ENCODE measurements at places on chromosomes 6 and 20.
A peak's percentile ranks its signal among the peaks of the same experiment; 100 is the strongest.

DNA sequence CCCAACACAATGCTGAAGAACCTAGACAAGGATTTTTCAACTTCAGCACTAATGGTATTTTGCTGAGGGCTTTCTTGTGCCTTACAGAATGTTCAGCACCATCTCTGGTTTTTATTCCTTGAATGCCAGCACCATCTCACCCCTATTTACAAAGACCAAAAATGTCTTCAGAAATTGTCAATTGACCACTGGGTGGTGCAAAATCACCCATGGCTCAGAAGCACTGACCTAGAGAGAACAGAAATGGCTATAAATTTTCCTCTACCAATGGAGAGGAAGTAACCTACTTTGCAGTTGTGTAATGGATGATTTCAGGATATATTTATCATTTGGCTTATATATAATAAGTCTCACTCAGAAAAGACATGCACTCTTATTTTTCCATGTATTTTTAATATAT is 431.0 kb upstream of the IRAK1BP1 start:
- DNase-seq, result no peak

DNA sequence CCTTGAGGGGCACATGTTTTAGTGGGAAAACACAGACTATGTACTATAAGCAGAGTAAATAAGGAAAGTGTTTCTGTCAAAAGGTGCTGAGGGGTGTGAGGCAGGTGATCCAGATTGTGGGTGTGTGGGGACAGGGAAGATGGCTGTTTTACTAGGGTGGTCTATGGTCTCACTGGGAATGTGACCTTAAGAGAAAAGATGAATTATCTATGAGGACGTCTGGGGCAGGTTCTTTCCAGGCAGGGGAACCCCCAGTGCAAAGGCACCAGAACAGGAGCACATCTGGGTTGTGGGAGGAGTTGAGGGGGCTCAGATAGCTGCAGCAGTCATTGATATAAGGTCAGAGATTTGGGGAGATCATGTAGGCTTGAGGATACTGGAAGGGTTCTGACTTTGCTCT is 18.2 kb upstream of the POLR1H start:
- DNase-seq, result no peak

GRCh38 chr20:47476452-47476851 is 25.2 kb upstream of the NCOA3 start:
- no peak for DNase-seq

DNA sequence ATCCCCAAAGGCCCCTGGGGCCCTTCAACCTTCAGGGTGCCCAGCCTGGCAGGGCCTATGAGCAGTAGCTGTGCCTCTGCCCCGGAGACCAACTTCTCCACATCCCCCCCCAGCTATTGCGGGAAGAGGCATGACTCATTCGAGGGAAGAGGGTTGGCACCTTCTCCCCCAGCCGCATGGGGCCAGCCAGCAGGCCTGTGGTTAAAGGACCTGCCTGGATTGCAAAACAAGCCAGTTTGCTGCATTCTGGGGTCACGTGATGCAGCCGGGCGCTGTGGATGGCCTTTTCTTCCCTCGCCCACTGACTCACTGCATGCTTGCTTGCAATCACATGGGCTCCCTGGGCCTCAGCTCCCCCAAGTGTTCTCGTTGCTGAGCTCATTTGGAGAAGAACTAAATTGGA is 182.5 kb downstream of the MAFB start:
- DNase-seq, result peak; percentile 23

- no peak for DNase-seq
Observed at GRCh38 chr6:45438849-45439406, 61.2 kb upstream of the SUPT3H start.

DNA sequence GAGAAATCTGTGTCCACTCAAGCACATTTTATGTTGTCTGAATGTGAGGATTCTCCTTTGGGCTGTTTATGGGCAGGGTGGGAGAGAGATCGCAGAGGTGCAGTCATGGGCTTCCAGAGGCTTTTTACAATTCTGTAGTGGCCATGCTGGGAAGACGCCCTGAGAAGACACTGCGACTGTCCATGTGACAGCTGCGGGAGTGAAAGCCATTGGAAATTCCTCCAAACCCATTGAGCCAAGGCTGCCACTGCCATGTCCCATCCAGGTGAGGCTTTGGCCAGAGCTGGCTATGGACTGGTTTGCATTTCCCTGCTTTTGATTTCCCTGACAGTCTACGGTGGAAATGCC is 216.9 kb upstream of the ECI2 start:
- no peak for DNase-seq

- DNase-seq, result no peak
Observed at GRCh38 chr20:22430154-22430745, 154.1 kb downstream of the FOXA2 start.

- no peak for DNase-seq
Observed at GRCh38 chr20:2408111-2408510, 27.4 kb downstream of the TGM6 start.

- DNase-seq, result no peak
Observed at GRCh38 chr6:2471472-2471871, 226.1 kb upstream of the GMDS start.

- DNase-seq, result peak; percentile 83
Observed at GRCh38 chr20:37534401-37535157, 6.9 kb upstream of the BLCAP start.

DNA sequence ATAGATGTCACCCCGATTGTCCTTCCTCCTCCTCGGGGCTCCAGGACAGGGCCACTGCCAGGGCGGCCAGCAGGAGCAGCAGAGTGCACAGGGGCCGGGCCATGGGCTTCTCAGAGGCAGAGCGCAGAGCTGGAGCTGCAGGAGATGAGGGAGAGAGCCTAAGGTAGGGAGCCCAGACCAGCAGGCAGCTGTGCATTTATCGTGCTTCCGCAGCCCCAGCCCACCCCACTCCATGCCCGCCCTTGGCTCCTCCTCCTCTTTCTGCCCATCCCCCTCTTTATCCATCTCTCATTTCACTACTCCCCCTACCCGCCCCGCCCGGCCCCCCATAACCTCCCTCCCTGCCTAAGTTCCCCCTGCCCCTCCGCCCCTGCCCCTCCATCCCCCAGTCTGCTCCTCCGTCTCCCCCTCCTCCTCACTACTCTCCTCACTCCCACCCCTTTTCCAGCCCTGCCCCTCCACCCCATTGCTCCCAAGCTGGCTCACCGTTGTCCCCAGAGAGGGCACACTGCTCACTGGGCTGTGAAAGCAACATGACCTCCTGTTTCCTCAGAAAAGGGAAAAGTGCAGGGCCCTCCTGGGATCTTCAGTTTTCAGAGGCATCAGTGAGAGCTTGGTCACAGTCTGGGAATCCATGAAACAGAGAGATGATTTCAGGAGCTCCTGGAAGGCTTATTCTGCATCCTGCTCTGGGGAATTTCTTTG is 25.5 kb upstream of the CST1 start:
- no peak for DNase-seq

DNA sequence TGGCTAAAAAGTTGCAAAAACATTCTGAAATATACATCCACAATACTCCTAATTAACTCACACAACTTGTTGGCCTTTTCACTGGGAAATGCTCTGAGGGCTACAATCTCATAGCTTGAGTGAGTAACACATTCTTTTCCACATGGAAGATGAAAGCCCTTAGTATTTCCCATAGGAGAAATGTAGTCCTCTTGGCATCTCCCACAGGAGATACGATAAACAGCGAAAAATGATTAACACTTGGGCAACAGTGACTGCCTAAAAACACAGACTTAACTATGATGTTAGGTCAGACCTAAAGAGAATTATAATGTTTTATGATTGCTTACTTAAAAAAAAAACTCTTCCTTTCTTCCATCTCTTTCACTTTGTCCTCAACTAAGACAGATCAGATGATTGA is 9.0 kb downstream of the MYLK4 start:
- no peak for DNase-seq

- DNase-seq, result peak; percentile 45
Observed at GRCh38 chr6:13405961-13406477, 77.7 kb upstream of the TBC1D7 start.

DNA sequence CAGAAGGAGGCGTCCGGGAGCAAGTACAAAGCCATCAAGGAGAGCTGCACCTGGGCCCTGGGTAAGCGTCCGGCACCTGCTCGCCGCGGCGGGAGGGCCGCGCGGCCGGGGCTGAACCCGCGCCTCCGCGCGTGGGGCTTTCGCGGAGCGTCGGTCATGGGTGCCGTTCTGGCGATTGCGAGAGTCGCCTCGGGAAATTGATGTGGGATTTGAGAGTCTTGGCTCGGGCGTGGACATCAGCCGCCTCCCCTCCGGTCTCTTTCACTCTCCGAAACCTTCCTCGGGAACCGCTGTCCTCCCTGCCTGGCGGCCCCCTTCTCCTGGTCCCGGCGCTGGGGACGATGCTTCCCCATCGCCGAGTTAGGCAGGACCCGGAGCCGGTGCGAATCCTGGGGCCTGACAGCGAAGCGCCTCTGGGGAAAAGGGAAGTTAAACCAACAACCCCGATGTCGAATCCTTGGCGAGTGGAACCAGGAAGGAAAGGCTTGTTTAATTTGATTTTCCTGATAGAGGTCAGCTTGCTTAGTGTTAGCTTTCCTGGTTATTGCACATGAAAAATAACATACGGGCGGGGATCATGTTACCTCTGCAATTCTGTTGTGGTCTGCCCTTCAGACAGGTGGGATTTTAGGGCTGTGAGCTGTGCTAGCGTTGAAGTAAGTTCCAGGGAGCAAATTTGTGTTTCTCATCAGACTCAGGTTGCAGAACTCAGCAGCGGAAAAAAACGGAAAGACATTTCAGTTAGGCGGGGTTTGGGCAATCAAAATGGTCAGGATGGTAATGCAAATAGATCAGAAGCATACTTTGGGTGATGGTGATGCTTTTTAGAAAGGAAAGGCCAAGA is 594 bp downstream of the ARFGEF3 start:
- DNase-seq, result no peak

- peak; percentile 90 for DNase-seq
Observed at GRCh38 chr6:16236631-16237199, 1.7 kb upstream of the GMPR start.

DNA sequence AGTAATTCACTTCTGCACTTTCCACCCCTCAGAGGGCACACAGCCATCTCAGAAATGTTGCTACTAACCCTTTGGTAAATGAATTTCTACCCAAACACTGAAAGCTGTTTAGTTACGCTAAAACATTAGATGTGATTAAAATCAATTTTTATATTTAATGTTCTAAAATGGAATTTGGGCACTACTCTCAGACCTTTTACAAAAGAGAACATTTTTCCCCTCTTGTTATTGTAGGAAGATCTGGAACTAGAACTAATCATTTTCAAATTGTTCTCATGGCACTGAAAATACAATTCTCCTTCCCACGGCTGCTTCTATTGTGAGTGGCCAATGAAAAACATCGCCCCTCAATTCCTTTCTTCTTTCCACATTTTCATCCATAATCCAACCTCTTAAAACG is 627.4 kb downstream of the CDH26 start:
- no peak for DNase-seq

- DNase-seq, result no peak
Observed at GRCh38 chr6:22467645-22468044, 101.7 kb upstream of the HDGFL1 start.

- DNase-seq, result peak; percentile 47
Observed at GRCh38 chr6:42224222-42225028, 6.8 kb upstream of the MRPS10 start.

DNA sequence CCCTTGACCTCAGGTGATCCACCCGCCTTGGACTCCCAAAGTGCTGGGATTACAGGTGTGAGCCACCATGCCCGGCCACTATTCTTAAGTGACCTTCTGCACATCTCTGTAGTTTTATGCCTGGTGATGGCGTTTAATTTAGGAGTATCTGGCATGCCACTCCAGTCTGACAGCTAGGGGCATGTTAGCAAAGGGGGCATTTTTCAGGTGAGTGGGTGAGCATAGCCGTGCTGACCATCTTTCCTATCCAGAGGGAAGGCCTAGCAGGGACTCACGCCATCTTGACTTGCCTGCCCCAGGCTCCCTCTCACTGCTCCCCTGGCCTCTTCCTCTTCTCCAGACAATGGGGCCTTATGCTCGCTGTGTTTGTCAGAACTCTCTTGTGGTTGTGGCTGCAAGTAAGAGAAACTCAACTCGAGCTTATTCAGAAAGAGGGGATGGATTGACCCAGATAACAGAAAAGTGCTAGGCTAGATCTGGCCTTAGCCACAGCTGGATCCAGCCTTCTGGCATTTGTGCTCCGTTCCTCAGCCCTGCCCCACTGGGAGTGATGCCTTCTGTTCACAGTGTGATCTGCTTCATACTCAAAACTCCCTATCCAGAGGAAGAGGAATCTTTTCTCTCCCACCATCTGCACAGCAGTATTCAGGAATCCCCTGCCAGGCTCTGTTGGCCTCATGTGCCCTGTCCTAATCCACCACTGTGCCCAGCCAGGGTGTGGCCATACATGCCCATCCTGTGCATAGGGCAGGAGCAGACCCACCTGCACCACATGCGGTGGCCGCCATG is 174.5 kb upstream of the AKAP12 start:
- no peak for DNase-seq

DNA sequence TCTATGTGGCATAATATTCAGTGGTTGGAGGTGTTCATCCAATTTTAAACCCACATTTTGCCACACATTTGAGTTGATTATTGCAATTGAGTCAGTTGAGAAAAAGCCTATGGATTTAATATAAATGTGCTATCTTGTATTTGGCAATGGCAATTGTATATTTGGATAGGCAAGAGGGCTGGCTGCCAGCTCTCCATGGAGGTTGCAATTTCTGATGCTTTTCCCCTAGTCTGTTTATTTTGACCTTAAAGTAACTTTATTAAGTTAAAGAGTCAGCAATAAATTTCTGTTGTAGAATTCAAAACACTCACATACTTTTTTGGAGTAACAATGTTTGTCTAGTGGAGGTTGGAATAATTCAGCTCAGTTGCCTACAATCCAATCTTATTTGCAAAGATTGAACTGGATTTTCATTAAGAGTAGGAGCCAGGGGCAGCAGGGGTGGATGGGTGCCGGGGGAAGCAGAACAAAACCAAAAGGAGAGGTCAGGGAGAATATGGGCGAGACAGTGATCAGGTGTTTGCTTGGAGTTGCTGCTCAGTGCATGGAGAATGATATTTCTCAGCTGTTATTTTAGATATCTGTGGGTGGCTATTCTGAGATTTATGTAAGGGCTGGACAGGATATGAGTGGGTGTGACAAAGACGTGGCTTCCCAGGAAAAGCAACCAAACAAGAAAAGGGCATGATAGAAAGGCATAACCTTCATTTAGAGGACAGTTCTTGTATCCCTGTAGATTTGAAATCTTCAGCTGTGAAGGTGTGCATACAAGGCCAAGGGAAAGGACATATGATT is 163.0 kb downstream of the HDGFL1 start:
- DNase-seq, result no peak

GRCh38 chr20:58665606-58666005 is 14.5 kb downstream of the STX16 start:
- DNase-seq, result no peak

- peak; percentile 64 for DNase-seq
Observed at GRCh38 chr6:53055873-53056272, 9.3 kb upstream of the FBXO9 start.

DNA sequence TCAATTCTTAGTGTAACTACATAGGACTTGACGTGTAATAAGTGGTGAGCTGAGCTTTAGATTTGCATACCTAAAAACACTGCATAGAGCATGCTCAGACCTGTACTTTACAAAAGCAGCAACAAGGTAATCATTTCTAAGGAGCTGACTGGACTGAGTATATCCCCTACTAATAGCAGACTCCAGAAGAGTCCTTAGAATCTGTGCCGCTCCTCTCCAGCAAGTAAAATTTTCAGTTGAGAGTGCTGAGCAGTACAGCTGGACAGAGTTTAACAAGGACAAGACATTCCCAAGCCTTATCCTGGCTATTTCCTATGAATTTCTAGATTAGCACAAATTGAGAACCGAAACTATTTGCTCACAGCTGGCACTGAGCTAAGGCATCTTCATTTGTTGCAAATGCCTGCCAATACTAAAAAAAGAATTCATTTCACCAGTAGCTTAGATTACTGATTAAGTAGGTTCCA is 26.1 kb upstream of the KLHL31 start:
- no peak for DNase-seq

All from erythroblast (primary cell).